ENCODE measurements at places on chromosomes 12 and 14. TPM values are rescaled to one million over a fixed set of nuclear protein-coding genes. Genes with fewer than 3 reads are reported as not detected.

Gene PLEKHD1
- total RNA-seq: not detected

Gene OR10AD1
- not detected for total RNA-seq

Gene BCDIN3D
- 1.8 TPM for total RNA-seq

Gene GLIPR1
- 226 TPM for total RNA-seq

Gene LRP6
- 26.9 TPM for total RNA-seq

Gene MIP
- total RNA-seq: not detected

Gene BHLHE41
- total RNA-seq: 14.6 TPM

Gene TRIP11
- 58.8 TPM for total RNA-seq

Gene LMNTD1
- 0.69 TPM for total RNA-seq

Gene IFNG-AS1
- total RNA-seq: not detected

Gene CACNA1C
- total RNA-seq: 10.7 TPM

Gene CD4
- total RNA-seq: 0.11 TPM

DNA sequence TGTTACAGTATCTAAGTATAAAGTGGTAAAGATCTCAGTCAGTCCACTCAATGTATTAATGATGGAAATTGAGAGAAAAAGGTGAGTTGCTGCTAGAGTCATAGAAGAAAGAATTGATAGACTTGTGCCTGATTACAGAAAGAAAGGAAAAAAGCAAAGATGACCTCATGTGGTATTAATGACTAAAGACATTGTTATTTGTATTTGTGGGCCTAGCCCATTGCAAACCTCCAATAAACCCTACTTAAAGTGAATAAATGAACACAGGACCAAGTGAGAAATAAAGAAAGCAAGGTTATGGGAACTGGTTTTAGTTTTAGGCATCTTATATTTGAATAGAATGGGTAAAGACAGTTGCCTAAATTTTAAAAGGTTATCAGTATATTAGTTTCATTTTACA is 105.5 kb downstream of the SYT1 start:
- peaks cover 15% of the 10 kb centered on the region for H3K4me1 ChIP-seq
- peaks cover 2% of the 10 kb centered on the region for H3K27me3 ChIP-seq
- H3K36me3 ChIP-seq: no peaks in the 10 kb centered on the region
- peak overlapping the region; percentile 8 for H3K27ac ChIP-seq
- H3K4me3 ChIP-seq: no peak overlapping the region

GRCh38 chr14:63496837-63497400 is 46.3 kb downstream of the PPP2R5E start:
- H3K4me1 ChIP-seq: peaks cover 58% of the 10 kb centered on the region
- H3K36me3 ChIP-seq: no peaks in the 10 kb centered on the region
- H3K27ac ChIP-seq: no peak overlapping the region
- H3K4me3 ChIP-seq: no peak overlapping the region
- DNase-seq: no peak

- no peak overlapping the region for H3K27ac ChIP-seq
- H3K36me3 ChIP-seq: peaks cover 22% of the 10 kb centered on the region
- peak overlapping the region; percentile 96 for H3K4me3 ChIP-seq
Measured at GRCh38 chr12:120536064-120536791, 2.1 kb downstream of the RNF10 start.

GRCh38 chr14:99809360-99809759 is 16.1 kb downstream of the EML1 start:
- peaks cover 24% of the 10 kb centered on the region for H3K4me1 ChIP-seq
- H3K27ac ChIP-seq: peak overlapping the region; percentile 55
- H3K36me3 ChIP-seq: no peaks in the 10 kb centered on the region
- DNase-seq: peak; percentile 77
- H3K27me3 ChIP-seq: peaks cover 19% of the 10 kb centered on the region

DNA sequence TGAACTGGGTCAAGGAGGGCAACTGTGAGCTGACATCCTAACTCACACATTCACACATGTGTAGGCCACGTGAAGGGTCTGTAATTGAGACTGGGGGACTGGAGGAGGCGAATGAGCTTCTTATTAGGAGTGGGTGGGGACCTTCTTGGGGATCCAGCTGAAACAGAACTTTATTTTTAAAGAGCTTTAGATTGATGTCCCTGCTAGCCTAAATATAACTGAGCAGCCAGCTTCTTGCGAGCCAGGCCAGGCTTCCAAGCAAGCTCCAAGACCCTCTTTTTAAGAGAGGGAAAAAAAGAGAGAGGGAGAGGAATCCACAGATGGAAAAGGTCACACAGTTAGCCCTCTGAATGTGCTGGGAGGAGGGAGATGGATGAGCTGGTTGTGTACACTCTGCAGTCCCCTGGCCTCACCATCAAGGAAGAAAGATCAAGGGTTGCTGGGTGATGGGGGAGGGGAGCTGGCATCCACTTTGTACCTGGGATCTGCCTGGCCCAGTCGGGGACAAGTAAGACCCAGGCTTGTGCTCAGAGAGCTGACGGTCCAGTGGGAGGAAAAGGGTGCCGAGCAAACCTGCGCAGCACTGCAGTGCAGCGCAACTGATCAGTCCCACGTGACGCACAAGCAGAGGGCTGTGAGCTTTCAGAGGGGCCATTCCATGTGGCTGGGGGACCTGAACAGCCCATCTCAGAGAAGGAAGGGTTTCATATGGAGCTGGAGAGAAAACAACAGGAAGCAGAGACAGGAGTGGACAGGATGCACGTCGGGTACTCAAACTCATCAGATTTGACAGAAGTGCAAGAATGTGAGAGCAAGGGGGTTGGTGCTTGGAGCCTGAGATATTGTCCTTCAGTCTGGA is 154.5 kb downstream of the ZFP36L1 start:
- peaks cover 15% of the 10 kb centered on the region for H3K36me3 ChIP-seq
- H3K27me3 ChIP-seq: no peaks in the 10 kb centered on the region
- no peak for DNase-seq
- peaks cover 4% of the 10 kb centered on the region for H3K4me1 ChIP-seq
- H3K4me3 ChIP-seq: no peak overlapping the region

- DNase-seq: no peak
- H3K4me3 ChIP-seq: no peak overlapping the region
- no peak overlapping the region for H3K27ac ChIP-seq
- peaks cover 9% of the 10 kb centered on the region for H3K4me1 ChIP-seq
- peaks cover 19% of the 10 kb centered on the region for H3K27me3 ChIP-seq
Measured at GRCh38 chr12:10301103-10301502, 6.6 kb upstream of the KLRD1 start.

GRCh38 chr14:66046035-66046434 is 440.1 kb upstream of the CCDC196 start:
- no peaks in the 10 kb centered on the region for H3K27me3 ChIP-seq
- no peaks in the 10 kb centered on the region for H3K4me1 ChIP-seq
- no peak overlapping the region for H3K27ac ChIP-seq
- DNase-seq: no peak
- no peaks in the 10 kb centered on the region for H3K36me3 ChIP-seq

- H3K27ac ChIP-seq: peak overlapping the region; percentile 68
- H3K36me3 ChIP-seq: peaks cover 12% of the 10 kb centered on the region
- DNase-seq: peak; percentile 80
- H3K4me3 ChIP-seq: peak overlapping the region; percentile 43
- H3K4me1 ChIP-seq: peaks cover 84% of the 10 kb centered on the region
Measured at GRCh38 chr14:96095581-96096476, 56.7 kb downstream of the C14orf132 start.

- peak; percentile 76 for DNase-seq
- H3K36me3 ChIP-seq: peaks cover 46% of the 10 kb centered on the region
- peaks cover 39% of the 10 kb centered on the region for H3K4me1 ChIP-seq
- H3K27ac ChIP-seq: peak overlapping the region; percentile 83
- H3K4me3 ChIP-seq: peak overlapping the region; percentile 23
- H3K27me3 ChIP-seq: no peaks in the 10 kb centered on the region
Measured at GRCh38 chr12:112096667-112097066, 11.9 kb downstream of the NAA25 start.

- H3K4me1 ChIP-seq: peaks cover 13% of the 10 kb centered on the region
- H3K4me3 ChIP-seq: no peak overlapping the region
- peaks cover 12% of the 10 kb centered on the region for H3K27me3 ChIP-seq
- H3K36me3 ChIP-seq: no peaks in the 10 kb centered on the region
Measured at GRCh38 chr12:106178562-106178961, 39.8 kb upstream of the NUAK1 start.

- no peaks in the 10 kb centered on the region for H3K27me3 ChIP-seq
- peak overlapping the region; percentile 83 for H3K27ac ChIP-seq
- DNase-seq: peak; percentile 68
- peaks cover 25% of the 10 kb centered on the region for H3K4me1 ChIP-seq
- H3K36me3 ChIP-seq: no peaks in the 10 kb centered on the region
- peak overlapping the region; percentile 52 for H3K4me3 ChIP-seq
Measured at GRCh38 chr12:127411166-127411915, 855.6 kb upstream of the TMEM132C start.

DNA sequence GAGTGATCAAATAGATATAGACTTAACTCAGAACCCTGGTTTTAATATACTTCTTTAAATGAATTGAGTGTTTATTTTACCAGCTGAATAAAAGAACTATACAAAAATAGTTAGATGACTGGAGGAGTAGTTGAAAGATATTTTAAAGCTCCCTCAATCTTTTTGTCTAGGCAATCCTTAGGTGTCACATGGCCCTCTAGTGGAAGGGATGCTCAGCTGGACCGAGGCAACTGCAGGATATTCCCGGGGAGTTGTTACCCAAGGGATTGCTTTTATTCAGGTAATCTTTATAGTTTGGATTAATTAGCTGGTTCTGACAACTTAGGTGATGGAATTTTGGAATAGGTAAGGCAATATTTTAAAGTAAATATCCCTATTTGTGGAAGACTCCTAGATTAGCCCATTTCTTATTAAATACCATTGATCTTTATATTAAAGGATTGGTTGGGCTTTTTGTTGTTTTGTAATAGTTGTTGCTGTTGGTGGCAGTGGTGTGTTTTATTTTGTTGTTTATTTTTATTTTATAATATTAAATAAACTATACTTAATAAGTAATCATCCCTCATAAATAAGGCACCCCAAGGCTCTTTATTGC is 57.1 kb downstream of the ZDHHC17 start:
- H3K4me3 ChIP-seq: no peak overlapping the region
- DNase-seq: peak; percentile 26
- peaks cover 23% of the 10 kb centered on the region for H3K4me1 ChIP-seq
- no peak overlapping the region for H3K27ac ChIP-seq
- H3K36me3 ChIP-seq: no peaks in the 10 kb centered on the region

DNA sequence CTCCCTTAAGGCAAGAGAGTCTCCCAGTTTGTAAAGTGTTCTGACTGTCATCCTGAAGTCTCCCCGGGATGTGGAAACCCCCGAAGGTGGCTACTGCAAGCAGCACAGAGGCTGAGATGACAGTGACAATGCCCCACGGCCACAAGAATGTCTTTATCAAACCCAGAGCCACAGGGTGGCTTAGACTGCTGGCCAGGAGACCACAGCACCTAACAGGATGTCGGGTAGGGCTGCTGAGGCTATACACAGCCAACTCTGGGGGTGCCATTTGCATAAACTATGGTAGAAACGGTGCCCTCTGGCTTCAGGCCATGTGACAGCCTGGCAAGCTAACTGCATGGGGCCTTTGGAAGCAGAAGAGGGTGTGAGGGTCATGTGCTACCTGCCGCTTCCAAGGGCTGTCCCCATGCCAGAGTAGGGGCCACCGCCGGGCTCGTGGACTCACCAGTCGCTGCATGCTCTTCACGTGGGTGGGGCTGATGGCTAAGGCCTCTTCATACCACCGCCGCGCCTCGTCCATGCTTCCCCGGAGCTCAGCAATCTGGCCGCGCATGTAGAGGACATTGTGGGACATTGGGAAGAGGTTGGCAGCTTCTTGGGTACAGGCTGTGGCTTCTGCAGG is 180.9 kb downstream of the CALM1 start:
- no peaks in the 10 kb centered on the region for H3K4me1 ChIP-seq
- H3K36me3 ChIP-seq: no peaks in the 10 kb centered on the region
- H3K27ac ChIP-seq: no peak overlapping the region
- H3K4me3 ChIP-seq: no peak overlapping the region
- DNase-seq: no peak
- 0 out of 2 replicates have a peak, but pooled peaks cover 2% of the 10 kb centered on the region for H3K27me3 ChIP-seq
